Adrenal gland (tissue), 19 donors: ENCODE measurements at places on chromosomes 13 and 19.

GRCh38 chr19:51450730-51451307 is 7.4 kb downstream of the SIGLEC8 start:
- no peak for DNase-seq

DNA sequence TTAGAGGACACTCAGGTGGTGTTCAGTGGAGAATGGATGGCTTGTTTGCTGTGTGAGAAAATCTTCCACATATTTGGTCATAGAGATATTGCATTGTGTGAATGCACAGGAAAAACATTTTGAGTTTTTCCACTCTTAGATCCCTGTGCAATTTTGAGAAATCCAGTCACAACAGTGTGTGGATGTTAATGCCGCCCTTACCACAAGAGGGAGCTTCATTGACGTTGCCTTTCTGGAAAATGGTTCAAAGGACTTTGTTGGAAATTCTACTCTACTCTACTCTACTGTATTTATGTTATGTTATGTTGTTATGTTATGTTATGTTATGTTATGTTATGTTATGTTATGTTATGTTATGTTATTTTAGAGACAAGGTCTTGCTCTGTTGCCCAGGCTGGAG is 13.4 kb downstream of the ZNF20 start:
- no peak for DNase-seq

DNA sequence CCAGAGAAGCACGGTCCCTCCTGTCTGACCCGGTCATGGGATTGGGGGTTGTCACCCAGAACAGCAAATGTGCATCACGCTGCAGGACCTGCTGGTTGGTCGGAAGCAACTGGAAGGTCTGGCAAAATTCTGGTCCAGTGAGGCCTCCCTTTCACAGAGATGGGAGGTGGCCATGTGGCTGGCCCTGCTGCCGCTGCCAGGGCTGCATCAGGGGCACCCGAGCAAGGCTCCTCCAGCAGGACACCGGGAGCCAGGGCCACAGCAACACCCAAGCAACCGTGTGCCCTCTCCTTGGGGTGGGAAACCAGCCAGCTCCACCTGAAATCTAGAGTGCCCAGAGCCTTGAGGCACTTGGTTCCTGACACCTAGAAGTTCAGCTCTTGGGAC is 11.5 kb upstream of the GAS6 start:
- no peak for DNase-seq

DNA sequence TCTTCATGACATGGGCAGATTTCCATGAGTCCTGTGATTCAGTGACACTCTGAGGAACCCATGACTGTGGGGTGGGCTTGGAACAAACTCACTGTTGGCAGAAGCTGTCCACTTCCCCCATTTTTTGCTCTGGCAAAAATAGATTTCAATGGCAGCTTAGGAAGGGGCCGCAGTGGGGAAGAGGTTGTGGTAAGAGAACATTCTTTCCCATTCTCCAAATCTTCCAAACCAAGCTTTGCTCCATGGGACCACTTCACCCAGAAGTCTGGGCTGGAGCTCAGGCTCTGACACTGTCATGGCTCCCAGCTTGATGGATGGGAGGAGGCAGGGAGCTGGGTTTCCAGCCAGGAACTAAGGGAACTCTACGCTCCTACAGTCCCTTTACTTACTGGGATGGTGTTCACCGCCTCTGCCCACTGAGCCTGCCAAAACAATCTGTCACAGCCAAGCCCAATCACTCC is 24.9 kb upstream of the MEDAG start:
- peak; percentile 76 for DNase-seq

DNA sequence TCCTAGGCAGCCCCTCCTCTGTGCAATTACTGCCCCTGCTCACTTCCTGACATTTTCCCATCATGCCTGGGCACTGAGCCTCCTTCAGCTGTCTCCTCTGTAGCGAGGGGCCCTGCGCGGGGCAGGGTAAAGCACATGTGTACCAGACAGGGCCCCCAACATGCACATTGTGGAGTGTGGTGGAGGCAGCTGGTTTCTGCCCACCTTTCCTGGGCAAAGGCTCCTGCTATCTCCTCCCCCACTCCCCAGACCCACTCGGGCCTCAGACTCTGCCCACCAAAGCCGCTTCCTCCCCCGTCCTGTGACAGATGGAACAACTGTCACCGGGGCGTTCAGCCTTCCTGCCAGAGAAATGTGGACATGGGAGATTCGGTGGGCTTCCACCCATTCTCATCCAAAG is 2.9 kb upstream of the KPTN start:
- DNase-seq: no peak

DNA sequence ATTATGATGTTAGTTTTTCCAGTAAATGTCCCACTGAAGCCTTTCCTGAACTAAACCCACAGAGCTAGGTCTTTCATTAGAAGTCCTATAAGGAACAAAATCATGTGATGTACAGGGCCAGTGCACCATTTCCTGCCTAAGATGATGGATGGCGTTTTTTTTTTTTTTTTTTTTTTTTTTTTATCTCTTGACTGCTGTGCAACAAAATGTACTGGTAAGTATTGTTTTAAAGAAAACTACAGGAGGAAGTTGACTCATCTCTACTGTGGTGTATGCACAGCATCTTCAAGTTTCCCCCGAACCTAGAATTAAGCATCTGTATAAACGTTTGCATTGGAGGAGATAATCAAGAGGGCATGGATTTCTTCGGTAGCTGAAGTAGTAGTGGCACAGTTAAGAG is 197.5 kb downstream of the NBEA start:
- no peak for DNase-seq

DNA sequence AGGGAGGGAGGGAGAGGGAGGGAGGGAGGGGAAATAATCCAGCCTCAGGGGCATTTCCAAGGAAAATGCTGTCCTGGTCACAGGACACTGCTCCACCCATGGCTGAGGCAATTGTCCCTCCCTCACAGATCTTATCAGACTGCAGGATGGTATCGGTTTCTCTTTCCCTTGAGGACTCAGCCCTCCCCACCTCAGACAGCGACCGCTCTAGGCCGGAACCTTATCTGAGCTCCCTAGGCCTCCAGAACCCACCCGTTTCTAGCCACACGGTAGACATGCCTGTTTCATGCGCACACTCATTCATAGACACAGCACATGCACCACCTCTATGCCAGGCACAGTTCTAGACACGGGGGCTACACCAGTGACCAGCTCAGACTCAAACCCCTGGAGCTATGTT is 10.0 kb upstream of the IZUMO2 start:
- no peak for DNase-seq

- DNase-seq: no peak
Observed at GRCh38 chr19:29532097-29532496, 6.3 kb downstream of the VSTM2B start.

- DNase-seq: no peak
Observed at GRCh38 chr19:49497789-49498103, 1.5 kb downstream of the RPS11 start.

GRCh38 chr13:34155931-34156607 is 338.1 kb downstream of the RFC3 start:
- peak; percentile 65 for DNase-seq

GRCh38 chr13:89755729-89756492 is 1591.6 kb upstream of the MIR17HG start:
- no peak for DNase-seq

DNA sequence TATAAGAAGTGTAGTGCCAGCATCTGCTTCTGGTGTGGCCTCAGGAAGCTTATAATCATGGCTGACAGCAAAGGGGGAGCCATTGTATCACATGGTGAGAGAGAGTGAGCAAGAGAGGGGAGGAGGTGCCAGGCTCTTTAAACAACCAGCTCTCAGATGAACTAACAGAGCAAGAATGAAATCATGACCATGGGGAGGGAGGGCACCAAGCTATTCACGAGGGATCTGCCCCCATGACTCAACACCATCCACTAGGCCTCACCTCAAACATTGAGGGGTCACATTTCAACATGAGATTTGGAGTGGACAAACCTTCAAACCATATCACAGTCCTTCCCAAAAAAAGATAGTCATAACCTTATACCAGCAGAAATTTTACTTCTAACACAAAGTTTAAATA is 174.0 kb downstream of the GPC5 start:
- DNase-seq: no peak

- no peak for DNase-seq
Observed at GRCh38 chr13:106173346-106173745, 362.1 kb downstream of the EFNB2 start.

GRCh38 chr13:28355046-28355821 is 139.7 kb downstream of the FLT1 start:
- DNase-seq: no peak

DNA sequence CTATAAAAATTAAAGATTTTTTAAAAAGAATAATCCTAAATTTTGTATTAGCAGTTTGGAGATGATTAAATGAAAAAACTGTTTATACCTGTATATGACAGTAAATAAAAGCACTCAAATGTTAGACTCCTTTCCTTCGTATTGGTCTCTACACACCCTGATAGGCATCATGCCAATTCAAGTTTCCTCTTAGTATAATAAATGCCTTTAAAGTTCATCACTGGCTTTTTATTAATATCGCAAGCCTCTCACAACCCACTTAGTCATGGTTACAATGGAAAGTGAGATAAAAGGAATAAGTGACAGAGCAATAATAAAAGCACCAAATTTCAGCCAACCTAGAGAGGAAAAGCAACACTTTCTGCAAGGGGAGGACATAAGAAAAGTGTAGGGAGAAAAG is 102.2 kb downstream of the PIBF1 start:
- DNase-seq: no peak

GRCh38 chr13:22168437-22169190 is 497.7 kb downstream of the FGF9 start:
- DNase-seq: no peak

DNA sequence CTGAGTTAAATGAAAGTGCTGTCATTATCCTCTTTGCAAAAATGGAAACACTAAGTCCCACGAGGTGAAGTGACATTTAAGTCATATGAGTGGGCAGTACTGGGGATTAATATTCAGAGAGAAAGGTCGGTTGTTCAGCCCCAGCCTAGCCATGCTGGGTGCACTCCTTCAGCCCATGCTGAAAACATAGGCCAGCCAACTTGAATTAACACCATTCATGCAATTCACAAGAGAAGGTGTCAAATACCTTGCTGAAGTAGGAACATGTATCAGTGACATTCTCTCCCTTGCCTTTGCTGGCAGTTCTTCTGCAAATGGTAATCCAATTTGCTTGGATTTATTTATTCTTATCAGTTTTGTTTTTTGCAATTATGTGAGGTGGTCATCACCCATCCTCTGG is 256.3 kb downstream of the DNAJC15 start:
- DNase-seq: no peak

- no peak for DNase-seq
Observed at GRCh38 chr13:48561466-48562235, 28.8 kb upstream of the RCBTB2 start.

DNA sequence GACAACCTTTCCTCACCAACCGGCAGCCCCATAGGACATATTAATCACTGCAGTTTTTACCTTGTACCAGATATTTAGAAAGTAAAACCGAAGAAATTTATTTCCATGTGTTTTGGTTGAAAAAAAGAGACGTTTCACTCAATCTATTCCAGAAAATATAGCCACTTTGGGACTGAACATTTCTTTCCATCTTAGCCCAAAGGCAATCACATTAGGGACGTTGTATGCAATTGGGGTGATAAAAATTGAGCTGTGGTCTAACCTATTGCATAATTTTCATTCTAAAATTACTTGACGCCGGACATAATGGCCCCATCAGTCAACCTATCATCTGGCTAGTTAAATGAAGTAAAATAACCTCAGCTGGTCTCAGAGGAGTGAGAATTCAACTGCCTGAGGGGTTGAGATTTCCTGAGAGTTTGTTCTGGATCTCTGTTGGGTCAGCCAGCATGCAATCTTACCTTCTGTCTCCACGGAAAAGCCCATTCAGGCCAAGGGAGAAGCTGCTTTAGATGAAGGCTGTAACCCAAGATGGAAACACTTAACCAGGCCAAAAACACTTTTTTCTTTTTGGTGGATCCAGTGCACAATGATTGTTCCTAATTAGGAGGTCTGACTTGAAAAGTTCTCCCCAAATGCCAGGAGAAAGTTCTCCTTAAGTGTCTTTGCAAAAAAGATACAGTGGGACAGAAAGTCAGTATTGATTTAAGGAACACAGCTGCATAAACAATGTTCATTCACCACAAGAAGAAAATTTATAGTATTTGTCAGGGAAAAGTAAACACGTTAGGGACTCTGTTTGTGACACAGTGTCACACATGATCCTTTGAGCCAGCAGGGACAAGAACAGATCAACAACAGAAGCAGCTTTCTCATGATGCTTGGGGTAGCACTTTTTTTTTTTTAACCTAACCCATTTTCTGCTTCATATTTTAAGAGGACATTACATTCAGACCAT is 34.1 kb downstream of the DLEU7 start:
- DNase-seq: no peak

DNA sequence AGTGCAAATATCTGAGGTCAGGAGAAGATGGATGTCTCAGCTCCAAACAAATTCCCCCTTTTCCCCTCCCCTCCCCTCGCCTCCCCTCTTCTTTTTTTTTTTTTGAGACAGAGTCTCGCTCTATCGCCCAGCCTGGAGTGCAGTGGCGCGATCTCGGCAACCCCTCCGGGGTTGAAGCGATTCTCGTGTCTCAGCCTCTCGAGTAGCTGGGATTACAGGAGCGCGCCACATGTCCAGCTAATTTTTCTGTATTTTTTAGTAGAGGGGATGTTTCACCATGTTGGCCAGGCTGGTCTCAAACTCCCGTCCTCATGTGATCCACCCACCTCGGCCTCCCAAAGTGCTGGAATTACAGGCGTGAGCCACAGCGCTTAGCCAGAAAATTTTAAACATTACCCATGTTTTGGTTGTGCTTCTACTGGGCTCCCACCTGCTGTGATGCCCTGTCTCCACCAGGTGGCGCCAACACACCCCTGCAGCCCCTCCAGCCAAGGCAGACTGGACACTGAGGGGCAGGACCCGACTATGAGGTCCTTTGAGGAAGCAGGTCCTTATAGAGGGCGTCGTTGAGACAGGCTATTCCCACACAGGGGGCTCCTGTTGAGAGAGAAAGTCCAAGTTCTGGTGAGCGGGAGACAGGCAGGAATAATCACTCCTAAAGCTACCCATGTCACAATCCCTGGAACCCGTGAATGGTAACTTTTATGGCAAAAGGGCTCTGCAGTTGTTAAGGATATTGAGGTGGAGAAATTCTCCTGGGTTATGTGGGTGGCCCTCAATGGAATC is 6.3 kb downstream of the ERICH4 start:
- DNase-seq: peak; percentile 86

DNA sequence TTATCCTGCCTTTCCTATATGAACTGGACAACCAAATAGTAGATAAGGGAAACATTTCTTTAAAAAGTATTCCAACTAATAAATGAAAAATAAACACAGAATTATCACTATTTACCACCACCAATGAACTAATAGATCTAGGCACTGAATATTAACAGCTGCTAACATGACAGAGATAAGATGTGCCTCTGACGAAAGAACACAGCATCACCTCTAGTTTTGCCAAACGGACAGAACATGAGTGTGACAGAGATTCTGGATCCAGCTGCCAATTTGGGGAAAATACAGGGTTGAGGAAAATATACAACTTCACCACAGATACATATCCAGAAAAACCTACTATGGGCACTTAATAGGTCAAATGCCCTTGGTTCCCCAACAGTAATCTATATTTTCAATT is 18.0 kb downstream of the VPS36 start:
- no peak for DNase-seq

DNA sequence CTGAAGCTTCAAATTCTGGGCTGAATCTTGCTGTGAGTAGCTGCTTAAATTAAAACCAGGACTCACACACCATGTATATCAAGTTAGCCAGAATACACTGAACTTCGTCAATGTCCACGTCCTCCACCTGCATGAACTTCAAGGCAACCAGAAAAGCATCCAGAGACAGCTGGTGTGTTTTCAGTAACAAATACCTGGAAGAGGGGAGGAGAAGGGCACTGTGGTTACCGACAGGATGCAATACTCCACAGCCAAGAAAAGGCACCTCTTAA is 20.4 kb downstream of the PROZ start:
- DNase-seq: no peak
